Stimulated activated CD4-positive, alpha-beta T cell treated with anti-CD3 and anti-CD28 coated beads, Interleukin-15, amount 100 ng/mL, for 24 hours (primary cell): ENCODE measurements at places on chromosomes 3 and 15.
A peak's percentile ranks its signal among the peaks of the same experiment; 100 is the strongest.

DNA sequence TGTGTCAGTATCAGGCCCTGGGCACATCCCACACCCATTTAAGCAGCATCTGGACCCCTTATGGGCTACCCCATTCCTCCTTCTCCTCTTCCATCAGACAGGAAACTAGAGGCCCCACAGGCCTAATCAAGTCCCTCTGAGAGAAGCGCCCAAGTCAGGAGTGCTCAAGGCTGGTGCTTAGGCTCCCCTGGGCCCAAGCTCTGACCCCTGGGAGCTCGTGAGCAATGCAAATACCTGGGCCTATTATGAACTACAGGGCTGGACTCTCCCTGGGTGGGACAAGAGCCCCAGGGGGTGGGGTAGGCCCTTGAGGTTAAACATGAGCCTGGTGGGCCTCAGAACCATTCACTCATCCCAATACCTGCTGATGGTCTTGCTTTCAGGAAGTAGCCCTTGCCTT is 57.4 kb downstream of the SEMA3G start:
- no peak for DNase-seq

DNA sequence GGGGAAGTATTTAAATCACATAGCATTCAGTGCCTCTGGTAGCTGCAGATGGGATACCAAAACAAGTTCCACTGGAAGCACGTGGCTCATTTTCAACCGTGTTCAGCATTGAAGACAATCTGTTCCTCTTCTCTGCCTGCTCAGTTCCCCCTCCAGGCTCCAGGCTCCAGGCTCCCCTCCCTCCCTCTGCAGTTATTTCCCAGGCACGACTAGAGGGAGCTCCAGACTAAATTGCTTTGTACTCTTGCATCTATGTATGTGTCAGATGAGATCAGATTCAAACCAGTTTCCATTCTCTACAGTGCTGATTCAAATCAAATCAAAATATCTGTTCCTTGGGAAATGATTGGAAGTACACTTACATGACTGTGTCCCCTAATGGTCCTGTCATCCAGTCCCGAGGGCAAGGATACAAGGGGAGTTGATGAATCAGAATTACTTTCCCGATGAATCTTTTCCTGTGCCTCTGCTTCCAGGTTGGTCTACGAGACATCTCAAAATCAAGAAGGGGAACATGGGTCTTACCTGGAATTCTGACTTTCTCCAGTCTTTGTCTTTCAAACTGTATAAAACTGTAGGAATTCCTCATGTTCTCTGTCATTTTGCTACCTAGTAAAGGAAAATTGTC is 600.5 kb downstream of the EDEM1 start:
- no peak for DNase-seq

- no peak for DNase-seq
Measured at GRCh38 chr15:33866101-33866737, 102.1 kb upstream of the CHRM5 start.

GRCh38 chr15:84764989-84765388 is 16.6 kb downstream of the ZNF592 start:
- DNase-seq = no peak

DNA sequence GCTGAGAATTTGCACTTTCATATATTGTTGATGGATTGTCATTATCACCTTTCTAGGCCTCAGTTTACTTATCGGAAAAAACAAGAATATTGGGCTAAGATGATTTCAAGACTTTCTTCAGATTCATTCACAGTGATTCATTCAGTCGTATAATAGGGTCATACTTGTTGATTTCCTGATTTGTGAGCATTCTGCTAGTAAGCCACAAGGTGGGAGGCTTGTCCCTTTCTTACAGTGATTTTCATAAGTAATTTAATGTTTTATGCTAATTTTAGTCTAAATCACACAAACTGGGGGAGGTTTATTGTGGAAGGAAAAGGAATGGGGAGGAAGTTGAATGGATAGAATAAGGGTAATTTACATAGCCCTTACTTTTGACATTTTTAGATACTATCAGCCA is 126.8 kb upstream of the GOLGA6L4 start:
- DNase-seq = no peak

DNA sequence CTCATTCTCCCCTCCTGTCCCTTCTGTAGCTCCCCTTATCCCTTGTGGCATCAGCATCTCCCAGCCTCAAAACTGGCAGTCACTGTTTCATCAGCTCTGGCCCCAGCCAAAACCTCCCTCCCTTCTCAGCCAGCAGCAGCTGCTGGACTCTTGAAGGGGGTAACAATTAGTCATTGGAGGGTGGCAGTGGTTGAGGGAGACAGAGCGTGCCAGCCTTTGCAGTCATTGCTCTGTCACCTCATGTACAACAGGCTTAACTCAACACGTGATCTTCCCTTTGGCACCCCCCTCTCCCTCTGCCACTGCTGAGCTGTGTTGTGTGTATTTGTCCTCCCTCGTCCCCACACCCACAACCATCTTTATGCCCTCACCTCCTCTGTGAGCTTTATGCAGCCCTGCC is 28.2 kb downstream of the RBP2 start:
- no peak for DNase-seq

GRCh38 chr3:62164746-62165145 is 208.6 kb downstream of the FEZF2 start:
- DNase-seq = no peak

DNA sequence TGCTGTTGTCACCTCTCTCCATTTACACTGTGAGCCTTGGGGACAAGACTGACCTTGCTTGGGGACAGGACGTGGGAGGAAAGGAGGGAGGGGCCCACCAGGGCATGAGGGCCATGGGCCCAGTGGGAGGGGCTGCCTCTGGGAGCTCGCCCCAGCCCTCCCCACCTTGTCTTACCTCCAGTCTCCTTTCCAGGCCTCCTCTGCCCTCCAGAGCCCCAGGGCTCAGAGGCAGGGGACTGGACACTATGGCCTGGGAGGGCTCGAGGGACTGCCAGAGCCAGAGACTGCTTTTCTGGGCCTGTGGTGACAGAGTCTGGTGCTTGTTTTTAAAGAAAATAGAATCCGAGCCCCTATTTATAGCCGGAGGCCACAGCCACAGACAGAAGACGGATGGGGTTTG is 10.2 kb downstream of the CSPG4 start:
- no peak for DNase-seq

DNA sequence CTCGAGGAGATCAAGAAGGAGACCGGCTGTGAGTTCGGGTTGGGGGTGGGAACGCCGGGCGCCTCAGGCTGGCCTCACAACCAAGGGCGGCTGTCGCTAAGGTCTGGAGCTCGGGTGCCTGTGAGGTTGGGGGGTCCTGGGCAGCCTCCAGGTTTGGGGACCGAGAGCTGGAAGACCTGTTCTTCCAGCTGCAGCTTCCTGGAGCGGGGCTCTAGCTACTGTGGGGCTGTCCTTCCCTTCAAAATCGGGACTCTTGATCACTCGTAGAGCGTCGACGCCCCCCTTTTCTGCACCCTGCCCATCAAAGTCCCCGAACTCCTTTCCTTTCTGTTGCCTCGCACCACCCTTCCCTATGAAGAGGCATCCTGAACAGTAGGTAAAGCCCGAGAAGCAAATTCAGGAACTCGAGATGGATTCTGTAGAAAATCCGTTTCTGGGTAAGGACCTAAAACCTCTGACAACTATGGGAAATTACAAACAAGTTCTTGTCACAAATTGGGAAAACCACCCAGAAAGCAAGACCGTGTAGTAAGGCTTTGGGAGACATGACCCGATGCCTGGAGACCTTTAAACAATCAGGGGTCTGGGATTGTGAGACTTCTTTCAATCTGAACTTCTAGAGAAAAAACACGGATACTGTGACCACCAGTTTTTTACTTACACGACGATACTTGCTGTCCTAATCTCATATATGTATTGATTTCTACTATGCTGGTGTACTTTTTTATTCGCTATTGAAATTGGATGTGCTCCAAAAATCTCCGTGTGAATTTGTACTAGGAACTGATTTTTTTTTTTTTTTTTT is 556 bp downstream of the CHP1 start:
- no peak for DNase-seq

GRCh38 chr3:183149915-183150750 is 12.4 kb downstream of the LAMP3 start:
- no peak for DNase-seq

DNA sequence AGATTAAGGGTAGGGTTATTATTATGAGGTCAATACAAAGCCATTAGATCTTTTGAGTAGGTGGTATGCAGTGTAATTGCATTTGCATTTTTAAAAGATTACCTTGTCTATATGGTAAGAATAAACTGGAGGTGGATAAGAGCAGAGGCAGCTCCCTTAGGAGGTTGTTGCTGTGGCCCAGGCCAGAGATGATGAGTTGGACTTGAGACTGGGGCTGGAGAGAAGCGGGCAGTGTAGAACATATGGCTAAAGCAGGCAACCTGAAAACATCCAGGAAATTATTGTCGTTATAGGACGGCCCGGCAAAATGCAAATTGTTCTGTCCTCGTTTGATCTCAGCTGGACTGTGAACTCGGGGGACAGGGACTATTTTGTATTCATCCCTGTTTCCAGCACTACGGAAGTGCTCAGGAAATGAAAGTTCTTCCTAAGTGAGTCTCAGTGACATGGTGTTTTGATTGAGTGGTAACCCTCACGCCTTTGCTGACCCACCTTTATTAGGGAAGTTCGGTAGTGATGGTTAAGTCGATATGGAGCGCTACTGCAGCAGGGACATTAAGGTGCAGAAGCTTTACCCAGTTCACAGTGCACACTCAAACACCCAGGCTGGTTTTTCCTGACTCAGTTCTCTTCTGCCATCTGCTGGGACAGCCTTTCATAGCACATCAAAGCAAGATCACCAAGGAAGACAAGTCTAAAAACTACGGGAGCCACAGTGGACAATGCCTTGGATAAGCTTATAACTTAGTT is 27.2 kb upstream of the VPS33B start:
- peak; percentile 60 for DNase-seq

DNA sequence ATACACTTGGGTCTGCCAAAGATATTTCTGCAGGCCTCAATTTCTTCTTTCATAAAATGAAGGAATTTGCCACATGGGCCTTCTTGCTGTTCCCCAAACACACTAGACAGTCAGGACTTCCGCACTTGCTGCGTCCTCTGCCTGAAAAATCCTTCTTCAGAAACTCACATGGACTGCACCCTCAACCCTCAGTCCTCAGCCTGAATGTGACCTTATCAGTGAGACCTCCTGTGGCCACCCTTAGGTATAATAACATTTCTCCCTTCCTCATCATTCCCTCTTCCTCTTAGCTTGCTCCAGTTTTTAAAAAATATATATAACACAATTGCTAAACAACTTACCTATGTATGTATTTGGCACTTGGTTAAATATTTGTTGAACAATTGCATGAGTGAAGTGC is 257.5 kb downstream of the MFSD1 start:
- DNase-seq = no peak

DNA sequence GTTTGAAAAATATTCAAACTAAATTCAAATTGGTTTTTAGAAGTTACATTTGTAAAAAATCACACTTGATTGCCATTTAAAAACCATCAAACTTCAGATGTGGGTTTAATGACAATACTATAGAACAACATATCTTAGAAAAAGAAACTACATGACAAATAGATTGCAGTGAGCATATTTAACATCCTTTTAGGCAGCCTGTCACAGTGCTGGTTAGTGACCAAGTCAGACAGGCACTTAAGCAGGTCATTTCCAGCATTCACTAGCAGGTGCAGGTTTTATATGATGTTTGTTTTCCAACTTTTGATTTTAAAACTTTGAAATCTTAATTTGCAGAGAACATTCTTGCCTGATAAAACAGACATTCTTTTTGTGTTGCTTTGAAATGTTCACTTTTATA is 115.7 kb downstream of the MBNL1 start:
- no peak for DNase-seq

GRCh38 chr3:119239206-119239820 is 1.4 kb downstream of the B4GALT4 start:
- DNase-seq = no peak

DNA sequence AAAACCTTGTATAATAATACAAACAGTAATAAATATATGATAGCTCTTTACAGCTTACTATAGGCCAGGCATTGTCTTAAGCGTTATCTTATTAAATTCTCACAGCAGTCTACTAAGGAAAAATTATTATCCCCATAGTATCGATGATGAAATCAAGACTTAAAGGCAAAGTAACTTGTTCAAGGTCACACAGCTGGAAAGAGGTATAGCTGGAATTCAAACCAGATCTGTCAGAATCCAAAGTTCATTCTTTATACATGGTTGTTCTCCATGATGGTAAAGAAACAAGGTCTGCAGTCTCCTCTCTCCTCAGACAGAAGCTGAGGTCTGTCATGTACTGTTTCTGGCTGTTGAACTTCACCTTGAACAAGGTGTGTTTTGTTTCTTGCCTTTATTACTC is 15.4 kb upstream of the SLC22A13 start:
- no peak for DNase-seq

DNA sequence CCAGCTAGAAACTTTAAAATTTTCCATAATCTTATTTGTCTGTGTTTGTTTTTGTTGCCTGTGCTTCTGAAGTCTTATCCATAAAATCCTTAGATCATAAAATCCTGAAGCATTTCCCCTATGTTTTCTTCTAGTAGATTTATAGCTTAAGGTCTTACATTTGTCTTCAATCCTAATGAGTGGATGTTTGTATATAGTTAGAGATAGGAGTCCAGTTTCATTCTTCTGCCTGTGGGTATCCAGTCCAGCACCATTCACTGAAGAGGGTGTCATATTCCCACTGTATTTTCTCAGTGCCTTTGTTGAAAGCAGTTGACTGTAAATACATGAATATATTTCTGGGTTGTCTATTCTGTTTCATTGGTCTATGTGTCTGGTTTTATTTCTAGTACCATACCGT is 44.8 kb upstream of the SPSB4 start:
- DNase-seq = no peak

DNA sequence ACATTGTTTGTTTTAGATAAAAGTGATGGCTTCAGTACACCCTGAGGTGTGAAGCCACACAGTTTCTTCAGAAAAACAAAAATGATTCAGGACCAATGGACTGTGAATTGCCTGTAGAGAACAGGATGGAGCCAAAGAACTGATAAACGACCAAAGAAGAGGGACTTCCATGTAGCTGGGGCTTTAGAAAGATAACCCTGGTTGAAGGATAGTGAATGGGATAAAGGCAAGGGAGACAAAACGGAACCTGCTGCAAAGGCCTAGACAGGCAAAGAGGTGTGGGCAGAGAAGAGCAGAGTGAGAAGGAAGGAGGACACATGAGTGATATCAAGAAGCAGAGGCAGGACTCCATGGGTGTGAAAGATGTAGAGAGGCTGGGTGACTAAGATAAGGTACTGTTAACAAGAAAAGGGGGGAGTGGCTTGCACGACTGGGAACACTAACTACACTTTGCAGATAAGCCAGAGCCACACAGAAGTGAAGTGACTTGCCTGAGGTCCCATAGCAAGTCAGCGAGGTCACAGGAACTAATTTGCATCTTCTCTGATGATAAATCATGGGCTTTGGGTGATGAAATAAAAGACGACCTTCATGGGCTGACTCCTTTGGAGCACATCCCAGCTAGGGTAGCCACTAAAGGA is 44.3 kb downstream of the RAB6B start:
- peak; percentile 6 for DNase-seq

DNA sequence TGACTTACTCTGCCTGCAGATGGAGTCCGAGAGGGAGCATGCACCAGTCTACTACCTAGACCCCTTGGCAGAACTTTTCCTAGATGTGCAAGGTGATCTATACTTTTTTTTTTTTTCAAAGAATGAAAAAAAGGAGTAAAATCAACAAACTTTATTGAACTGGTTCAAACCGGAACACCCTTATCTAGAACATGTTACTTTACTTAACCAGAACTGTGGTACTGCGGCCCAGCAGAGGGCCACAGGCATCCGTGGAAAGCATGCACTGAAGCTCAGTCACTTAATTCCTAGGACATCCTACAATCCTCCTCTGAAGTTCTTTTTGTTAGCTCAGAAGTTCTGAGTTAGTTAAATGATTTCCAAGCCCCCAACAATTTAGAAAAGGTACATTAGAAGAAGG is 21.6 kb downstream of the CHAC1 start:
- no peak for DNase-seq
